ENCODE measurements at places on chromosomes 2 and 18. TPM values are rescaled to one million over a fixed set of nuclear protein-coding genes. Genes with fewer than 3 reads are reported as not detected.

The KLHL41 gene
- 0.49 TPM for total RNA-seq

DNA sequence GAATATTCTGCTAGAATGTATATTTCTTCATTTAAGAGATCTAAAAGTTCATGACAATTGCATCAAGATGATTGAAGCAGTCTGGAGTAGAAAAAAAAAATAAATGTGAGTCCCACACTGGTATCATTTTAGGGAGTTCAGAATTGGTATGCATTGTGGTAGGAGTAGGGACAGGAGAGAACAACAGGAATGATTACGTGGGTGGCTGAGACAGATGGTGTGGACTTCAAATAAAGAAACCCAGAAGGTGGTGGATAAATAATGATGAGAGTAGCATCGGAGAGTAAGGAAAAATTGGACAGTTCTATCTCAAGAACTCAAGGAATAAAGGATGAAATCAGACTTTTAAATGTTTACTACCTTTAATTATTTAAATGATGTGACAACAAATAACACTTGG, 289.6 kb downstream of the GALNT13 start:
- no peaks in the 10 kb centered on the region for H3K4me1 ChIP-seq
- H3K4me3 ChIP-seq: no peak overlapping the region
- no peak overlapping the region for H3K27ac ChIP-seq
- no peak for DNase-seq

DNA sequence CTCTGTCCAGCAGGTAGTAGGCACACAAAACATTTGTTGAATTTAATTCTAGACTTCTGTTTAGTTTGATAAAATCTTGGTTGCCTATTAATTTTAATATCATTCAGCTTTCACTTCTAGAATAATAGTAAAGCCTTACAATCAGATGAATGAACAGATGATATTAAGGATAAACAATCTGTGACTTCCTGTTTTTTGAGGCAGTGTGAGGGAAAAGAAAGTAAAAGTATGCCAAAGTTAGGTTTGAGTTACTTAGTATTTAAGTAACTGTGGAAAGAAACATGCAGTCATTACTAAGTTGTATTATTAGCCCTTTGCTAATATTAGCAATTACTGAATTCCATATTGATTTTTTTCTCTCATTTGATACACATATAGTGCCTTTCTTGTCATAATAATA, 31.5 kb downstream of the EPB41L5 start:
- H3K36me3 ChIP-seq: no peaks in the 10 kb centered on the region
- no peak overlapping the region for H3K27ac ChIP-seq
- no peaks in the 10 kb centered on the region for H3K27me3 ChIP-seq
- no peak for DNase-seq

The CFAP53 gene
- total RNA-seq: not detected

The LHCGR gene
- not detected for total RNA-seq

All from vagina (tissue), 2 donors.